ENCODE measurements at places on chromosomes 4 and X. TPM values are rescaled to one million over a fixed set of nuclear protein-coding genes. Genes with fewer than 3 reads are reported as not detected.
A peak's percentile ranks its signal among the peaks of the same experiment; 100 is the strongest.

- H3K27ac ChIP-seq = no peak overlapping the region
- H3K27me3 ChIP-seq = no peaks in the 10 kb centered on the region
- no peaks in the 10 kb centered on the region for H3K4me1 ChIP-seq
- no peaks in the 10 kb centered on the region for H3K36me3 ChIP-seq
- H3K4me3 ChIP-seq = no peak overlapping the region
- no peak for DNase-seq
These were observed 66.1 kb downstream of the NR3C2 start for GRCh38 chr4:148376151-148376550.

DNA sequence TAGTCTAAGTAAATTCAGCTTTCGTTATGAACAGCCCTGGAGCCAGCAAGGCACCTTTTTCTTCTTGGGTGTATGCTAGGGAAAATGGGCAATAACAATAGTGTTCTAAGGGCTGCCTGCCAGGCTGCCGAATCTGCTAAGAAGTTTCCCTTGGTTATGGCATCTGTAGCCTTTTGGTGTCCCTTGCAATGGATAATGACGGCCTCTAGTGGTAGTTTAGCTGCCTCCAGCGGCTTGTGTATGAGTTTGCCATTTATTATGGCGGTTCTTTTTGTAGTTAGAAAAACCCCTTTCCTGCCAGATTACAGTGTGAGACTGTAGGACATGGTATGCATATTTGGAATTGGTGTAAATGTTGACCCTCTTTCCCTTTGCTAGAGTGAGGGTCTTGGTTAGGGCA is 78.9 kb upstream of the SPIN4 start:
- no peaks in the 10 kb centered on the region for H3K27me3 ChIP-seq
- H3K4me1 ChIP-seq = peaks cover 5% of the 10 kb centered on the region
- H3K36me3 ChIP-seq = peaks cover 7% of the 10 kb centered on the region
- no peak overlapping the region for H3K4me3 ChIP-seq
- DNase-seq = no peak

GRCh38 chr4:115259642-115260041 is 146.2 kb upstream of the NDST4 start:
- no peaks in the 10 kb centered on the region for H3K36me3 ChIP-seq
- no peak overlapping the region for H3K27ac ChIP-seq
- no peak for DNase-seq
- H3K4me1 ChIP-seq = no peaks in the 10 kb centered on the region

GRCh38 chrX:1466971-1467561 is 14.4 kb upstream of the ASMTL start:
- no peaks in the 10 kb centered on the region for H3K27me3 ChIP-seq
- no peaks in the 10 kb centered on the region for H3K36me3 ChIP-seq
- H3K27ac ChIP-seq = no peak overlapping the region
- peak; percentile 72 for DNase-seq

DNA sequence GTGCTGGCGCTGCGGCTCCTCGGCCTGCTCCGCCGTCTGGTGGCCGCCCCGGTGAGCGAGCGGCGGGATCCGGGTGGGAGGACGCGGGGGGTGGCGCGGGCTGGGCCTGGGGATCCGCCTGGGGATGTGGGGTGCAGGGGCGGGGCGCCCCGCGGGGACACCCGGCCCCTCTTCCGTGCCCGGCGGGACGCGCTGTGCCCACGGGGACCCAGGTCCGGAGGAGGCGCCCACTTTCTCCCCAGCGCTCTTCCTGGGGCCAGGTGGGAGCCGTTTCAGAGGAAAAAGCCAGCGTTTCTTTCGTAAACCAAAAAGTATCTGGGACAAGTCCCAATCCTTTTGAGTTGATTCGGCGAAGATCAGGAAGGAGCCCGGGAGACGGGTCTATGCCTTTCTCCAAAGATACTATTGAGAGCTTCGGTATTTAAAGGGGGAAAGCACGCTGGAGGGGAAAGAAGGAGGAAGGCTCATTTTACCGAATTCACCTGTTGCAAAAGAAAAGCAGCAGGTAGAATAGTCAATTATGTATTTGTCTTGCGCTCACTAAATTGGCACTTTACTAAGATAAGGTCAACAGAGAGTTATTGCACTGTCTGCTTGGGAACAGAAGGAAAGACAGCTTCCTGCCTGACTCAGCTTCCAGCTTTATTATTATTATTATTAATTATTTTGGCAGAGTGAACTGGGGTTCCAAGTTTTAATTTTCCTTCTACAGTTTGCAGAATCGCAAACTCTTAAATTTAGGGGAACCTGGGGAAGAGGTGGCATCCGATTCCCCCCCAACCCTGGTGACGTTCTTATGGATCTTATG is 81.5 kb upstream of the CD99 start:
- peak; percentile 10 for DNase-seq
- H3K36me3 ChIP-seq = peaks cover 6% of the 10 kb centered on the region
- H3K4me3 ChIP-seq = peak overlapping the region; percentile 86
- H3K4me1 ChIP-seq = peaks cover 23% of the 10 kb centered on the region

DNA sequence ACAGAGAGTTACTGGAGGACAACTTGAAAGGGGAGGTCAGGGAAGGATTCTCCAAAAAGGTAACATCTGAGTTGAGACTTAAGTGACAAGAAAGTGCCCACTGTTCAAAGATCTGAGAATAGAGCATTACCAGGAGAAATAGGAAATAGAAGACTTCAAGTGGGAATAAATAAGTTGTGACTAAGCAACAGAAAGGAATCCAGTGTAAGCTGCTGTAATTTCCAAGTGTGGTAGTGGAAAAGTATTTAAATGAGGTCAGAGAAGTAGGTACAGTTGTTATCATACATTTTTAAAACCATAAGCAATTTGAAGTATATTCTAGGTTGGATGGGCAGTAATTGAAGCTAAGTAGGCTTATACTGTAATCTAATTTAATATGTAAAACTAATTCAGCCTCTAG is 211.9 kb downstream of the FBXO8 start:
- H3K4me3 ChIP-seq = no peak overlapping the region
- H3K36me3 ChIP-seq = no peaks in the 10 kb centered on the region
- H3K4me1 ChIP-seq = no peaks in the 10 kb centered on the region
- peaks cover 5% of the 10 kb centered on the region for H3K27me3 ChIP-seq
- no peak for DNase-seq

DNA sequence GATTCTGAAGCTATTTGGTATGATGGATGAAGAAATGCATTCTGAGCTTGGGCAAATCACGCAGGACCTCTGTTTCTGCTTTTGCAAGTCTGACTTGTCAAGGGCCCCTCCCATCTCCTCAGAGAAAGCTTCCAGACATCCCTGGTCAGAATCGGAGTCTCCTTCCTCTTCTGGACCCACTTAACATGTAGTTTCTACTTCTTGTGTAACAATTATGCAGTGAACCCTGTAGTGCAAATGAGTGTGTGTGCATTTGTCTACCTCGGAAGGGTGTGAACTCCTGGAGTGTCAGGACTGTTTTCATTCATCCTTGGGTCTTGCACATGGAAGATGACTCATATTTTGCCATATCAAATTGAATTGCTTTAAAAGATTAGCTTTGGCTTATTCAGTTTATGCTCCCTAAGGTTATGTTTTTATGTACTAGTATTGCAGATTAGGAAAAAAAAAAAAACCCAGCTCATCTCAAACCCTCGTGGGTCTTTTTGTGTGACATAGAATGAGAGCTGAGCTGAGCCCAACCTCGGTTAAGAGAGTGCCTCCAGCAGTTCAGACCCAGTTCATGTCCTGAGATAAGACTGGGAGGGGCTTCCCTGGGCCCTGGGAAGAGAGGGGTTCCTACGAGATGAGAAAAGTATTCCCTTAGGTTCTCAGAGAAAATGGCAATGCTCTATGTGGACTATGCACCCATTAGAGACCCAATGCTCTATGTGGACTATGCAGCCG is 61.1 kb upstream of the RPL34 start:
- no peaks in the 10 kb centered on the region for H3K36me3 ChIP-seq
- H3K27ac ChIP-seq = no peak overlapping the region
- no peak overlapping the region for H3K4me3 ChIP-seq

- DNase-seq = no peak
- H3K27ac ChIP-seq = no peak overlapping the region
- no peaks in the 10 kb centered on the region for H3K36me3 ChIP-seq
- H3K4me1 ChIP-seq = peaks cover 4% of the 10 kb centered on the region
- H3K27me3 ChIP-seq = no peaks in the 10 kb centered on the region
These were observed 139.5 kb downstream of the SLC10A7 start for GRCh38 chr4:146382194-146382593.

- no peak for DNase-seq
- H3K4me1 ChIP-seq = peaks cover 7% of the 10 kb centered on the region
- no peak overlapping the region for H3K27ac ChIP-seq
- H3K36me3 ChIP-seq = no peaks in the 10 kb centered on the region
- no peak overlapping the region for H3K4me3 ChIP-seq
These were observed 399.9 kb downstream of the GASK1B start for GRCh38 chr4:157772907-157773306.

Gene SLC49A3
- total RNA-seq = 0.31 TPM

Gene FBXW7
- total RNA-seq = 21.5 TPM

Gene SPON2
- total RNA-seq = 149 TPM
